Omental fat pad (tissue), 4 donors: ENCODE measurements at places on chromosomes 1 and 21. TPM values are rescaled to one million over a fixed set of nuclear protein-coding genes. Genes with fewer than 3 reads are reported as not detected.

DNA sequence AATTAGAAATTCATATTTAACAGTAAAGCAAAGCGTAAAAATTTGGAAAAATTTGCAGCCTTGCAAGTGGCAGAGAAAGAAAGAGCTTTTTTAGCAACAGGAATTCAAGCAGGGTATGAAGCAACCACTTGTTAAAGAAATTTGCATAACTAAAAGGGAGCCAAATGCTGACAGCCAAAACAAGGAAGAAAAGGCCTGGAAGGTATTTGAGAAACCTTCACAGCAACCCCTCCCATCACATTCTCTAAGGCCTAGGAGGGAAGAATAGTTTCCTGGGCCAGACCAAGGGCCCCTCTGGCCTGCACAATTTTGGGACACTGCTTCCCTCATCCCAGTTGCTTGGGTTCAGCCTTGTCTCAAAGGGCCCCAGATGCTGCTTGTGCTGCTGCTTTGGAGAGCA, 672.4 kb upstream of the TMPRSS15 start:
- no peak for DNase-seq

- no peak for DNase-seq
Measured at GRCh38 chr21:43984905-43985689, 27.0 kb upstream of the TRAPPC10 start.

Gene NOL9
- total RNA-seq, result 45.2 TPM

Gene PTGFRN
- total RNA-seq, result 30.6 TPM
